ENCODE measurements at places on chromosomes 12 and 14. TPM values are rescaled to one million over a fixed set of nuclear protein-coding genes. Genes with fewer than 3 reads are reported as not detected.

DNA sequence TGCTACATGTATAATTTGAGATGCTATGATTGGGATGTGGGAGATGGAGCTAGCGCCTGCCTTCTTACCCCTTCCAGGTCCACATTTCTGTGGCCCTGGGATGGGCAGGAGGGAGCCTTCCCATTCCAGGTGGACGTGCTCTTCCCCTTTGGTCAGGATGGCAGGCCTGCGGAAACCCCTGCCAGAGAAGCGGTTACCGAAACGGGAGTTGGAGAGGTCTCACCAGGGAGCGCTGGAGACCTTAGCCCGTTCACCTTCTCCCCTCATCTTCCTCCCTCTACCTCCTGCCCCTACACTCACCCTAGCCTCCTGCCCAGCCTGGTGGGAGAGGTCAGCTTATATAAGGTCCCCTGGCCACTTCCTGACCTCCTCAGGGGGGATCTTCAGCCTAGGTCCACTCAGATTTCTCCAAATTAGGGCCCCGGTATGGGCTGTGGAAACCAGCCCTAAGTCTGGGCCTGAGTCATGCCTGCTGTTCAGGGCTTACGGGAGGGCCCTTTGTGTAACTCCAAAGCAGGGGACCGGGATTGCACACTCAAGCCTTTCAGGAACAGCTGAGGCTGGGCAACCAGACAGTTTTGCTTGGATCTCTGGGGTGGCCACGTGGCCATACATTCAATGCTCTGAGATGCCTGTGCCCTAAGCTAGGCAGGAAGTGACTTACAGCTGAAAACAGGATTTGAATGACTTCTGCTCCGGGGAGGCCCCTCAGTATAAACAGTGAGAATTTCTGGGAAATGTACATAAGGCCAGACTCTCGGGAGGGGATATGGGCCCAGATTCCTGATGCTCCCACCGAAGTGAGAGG lies 10.2 kb upstream of the MEG3 start:
- DNase-seq = no peak

DNA sequence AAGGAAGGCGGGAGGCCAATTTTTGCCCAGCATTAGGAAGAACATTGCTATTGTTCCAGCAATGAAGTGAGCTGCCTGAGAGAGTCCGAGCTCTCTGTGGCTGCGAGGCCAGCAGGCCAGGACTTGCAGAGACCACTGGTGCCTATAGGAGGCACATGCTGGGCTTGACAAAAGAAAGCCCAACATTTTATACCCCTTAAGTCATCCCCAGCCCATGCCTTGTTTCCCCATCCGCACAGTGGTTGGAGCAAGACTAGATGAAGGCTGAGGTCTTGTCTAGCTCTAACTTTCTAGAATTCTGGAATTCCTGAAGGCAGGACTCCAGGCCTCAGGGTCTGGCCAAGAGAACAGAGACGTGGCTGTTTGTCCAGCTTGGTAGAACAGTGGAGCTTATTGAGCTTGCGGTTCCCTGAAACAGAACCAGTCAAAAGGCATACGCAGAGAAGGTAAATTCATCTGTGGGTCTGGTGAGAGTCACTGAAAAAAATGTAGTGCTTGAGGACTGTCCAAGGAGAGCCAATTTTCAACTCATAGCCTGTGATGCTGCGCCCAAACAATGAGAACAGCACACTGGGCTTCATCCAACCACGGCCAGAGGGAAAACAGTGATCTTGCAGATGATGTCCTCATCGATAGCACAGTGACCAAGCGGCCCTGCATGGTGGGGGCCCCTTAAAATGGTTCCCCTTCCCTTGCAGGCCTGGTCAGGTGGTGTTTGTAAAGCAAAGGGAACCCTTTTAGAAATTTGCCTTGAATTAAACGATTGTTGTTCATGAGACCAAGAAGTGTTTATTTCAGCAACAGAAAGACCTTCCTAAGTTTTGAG lies 27.1 kb upstream of the COL2A1 start:
- no peak for DNase-seq

SLC2A14 gene
- 0.29 TPM for total RNA-seq

GRCh38 chr12:131153956-131154355 lies 200.2 kb downstream of the ADGRD1 start:
- no peak for DNase-seq
